ENCODE measurements at places on chromosomes 2 and 18. TPM values are rescaled to one million over a fixed set of nuclear protein-coding genes. Genes with fewer than 3 reads are reported as not detected.

The TFCP2L1 gene
- total RNA-seq, result not detected

The TRIM43 gene
- not detected for total RNA-seq

The ASNSD1 gene
- 35.6 TPM for total RNA-seq

The MARCO gene
- total RNA-seq, result not detected

The ALPI gene
- total RNA-seq, result not detected

The C1QL2 gene
- total RNA-seq, result not detected

The MBOAT2 gene
- total RNA-seq, result 3.2 TPM

The SERPINB4 gene
- total RNA-seq, result not detected

The CPO gene
- not detected for total RNA-seq
